ENCODE measurements at places on chromosomes 5 and 9.

- DNase-seq, result no peak
Measured at GRCh38 chr5:172385707-172386106, 68.6 kb downstream of the SH3PXD2B start.

- DNase-seq, result no peak
Measured at GRCh38 chr5:67401172-67401571, 204.6 kb upstream of the CD180 start.

GRCh38 chr9:33167084-33167971, at the start of gene B4GALT1:
TSS of gene B4GALT1 (minus strand) at chr9:33167336. CDS start at chr9:33167169, 167 bp downstream.
- peak; percentile 98 for DNase-seq

- no peak for DNase-seq
Measured at GRCh38 chr5:36743891-36744772, 132.4 kb upstream of the NIPBL start.

DNA sequence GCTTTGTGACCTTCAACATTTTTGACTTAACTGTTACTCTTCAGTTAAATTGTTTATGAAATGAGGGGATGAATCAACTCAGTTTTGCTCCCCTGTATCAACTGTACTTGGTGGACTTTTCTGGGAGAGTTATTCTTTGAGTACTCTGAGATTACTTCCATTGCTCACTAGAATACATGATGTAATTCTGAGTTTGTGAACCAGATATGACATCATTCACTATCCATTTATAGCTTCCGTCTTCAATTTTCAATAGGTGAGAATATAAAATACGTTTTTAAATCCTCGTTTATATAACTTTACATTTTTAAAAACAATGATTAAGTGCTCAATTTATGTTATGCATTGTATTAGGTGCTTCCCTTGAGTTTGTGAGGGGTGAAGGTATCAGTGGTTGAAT, 71.0 kb downstream of the XRCC4 start:
- DNase-seq, result no peak

- no peak for DNase-seq
Measured at GRCh38 chr9:70983723-70984295, 137.6 kb downstream of the TRPM3 start.

- DNase-seq, result no peak
Measured at GRCh38 chr9:121850366-121850765, 198.9 kb downstream of the DAB2IP start.

DNA sequence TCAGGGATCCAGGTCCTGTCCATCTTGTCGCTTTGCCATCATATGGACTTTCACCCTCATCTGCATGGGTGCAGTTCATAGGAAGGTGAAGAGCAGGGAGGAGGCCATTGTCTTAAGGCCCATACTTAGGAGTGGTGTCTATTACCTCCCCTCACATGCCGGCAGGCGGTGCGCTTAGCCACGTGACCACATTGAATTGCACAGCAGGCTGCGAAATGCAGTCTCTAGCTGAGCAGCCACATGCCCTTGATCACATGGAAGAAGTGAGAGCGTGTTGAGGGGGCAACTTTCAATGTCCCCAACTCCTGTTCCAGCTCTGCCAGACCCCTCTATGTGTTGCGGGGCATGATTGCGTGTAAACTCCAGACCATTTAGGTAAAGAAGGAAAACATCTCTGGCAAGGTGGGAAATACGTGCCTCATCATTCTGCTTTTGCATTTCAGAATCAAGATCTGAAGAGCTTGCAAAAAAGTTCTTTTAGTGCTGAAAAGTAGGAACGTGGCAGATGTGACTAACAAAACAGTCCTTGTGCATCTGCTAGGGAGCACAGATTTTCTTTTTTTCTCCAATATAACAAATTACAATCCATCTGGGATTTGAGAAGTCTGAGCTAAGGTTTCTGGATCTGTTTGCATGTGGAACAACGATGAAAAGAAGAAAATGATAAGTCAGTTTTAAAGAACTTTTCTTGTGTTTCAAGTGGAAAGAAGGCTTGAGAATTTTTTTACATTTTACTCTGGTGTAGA, 34.4 kb downstream of the ROPN1L start:
- no peak for DNase-seq
